ENCODE measurements at places on chromosomes 12 and 14. TPM values are rescaled to one million over a fixed set of nuclear protein-coding genes. Genes with fewer than 3 reads are reported as not detected.

POTEM gene
- total RNA-seq = 0.68 TPM

NTF3 gene
- total RNA-seq = 8.6 TPM

AICDA gene
- not detected for total RNA-seq

PMCH gene
- total RNA-seq = not detected

DNA sequence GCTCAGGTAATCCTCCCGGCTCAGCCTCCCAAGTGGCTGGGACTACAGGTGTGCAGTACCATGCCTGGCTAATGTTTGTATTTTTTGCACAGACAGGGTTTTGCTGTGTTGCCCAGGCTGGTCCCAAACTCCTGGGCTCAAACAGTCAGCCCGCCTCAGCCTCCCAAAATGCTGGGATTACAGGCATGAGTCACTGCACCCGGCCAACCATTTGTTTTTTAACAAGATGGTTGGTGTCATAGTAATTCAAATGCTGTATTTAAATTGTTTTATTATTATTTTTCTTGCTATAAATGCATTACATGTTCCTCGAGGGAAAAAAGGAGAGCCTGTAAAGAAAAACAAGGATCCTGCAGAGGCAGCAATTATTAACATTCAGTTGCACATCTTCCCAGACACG is 83.9 kb downstream of the EP400 start:
- DNase-seq = no peak

- DNase-seq = no peak
Observed at GRCh38 chr14:41187868-41188267, 418.8 kb upstream of the LRFN5 start.

DNA sequence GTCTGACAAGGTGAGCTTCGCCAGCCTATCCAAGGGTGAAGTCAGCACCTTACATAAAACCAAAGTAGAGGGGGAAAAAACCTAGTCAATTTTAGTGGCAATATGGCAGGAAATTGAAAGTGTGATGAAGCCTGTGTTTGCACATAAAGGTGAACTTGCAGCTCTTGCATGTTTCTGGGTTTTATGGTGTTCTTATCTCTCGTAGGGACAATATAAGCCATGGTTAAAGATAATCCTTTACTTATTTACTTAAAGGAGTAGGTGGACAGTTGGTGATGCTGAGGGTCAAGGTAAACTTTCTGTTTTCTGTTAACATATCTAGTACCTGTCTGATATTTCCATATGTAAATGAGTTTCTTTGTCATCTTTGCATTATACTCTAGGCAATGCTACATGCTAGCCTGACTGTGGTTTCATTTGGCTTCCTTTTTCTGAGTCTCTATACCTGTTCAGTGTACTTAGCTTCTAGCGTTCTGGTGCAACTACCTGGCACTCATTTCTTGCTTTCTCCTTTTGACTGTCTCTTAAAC is 32.8 kb downstream of the CCDC91 start:
- DNase-seq = no peak

DNA sequence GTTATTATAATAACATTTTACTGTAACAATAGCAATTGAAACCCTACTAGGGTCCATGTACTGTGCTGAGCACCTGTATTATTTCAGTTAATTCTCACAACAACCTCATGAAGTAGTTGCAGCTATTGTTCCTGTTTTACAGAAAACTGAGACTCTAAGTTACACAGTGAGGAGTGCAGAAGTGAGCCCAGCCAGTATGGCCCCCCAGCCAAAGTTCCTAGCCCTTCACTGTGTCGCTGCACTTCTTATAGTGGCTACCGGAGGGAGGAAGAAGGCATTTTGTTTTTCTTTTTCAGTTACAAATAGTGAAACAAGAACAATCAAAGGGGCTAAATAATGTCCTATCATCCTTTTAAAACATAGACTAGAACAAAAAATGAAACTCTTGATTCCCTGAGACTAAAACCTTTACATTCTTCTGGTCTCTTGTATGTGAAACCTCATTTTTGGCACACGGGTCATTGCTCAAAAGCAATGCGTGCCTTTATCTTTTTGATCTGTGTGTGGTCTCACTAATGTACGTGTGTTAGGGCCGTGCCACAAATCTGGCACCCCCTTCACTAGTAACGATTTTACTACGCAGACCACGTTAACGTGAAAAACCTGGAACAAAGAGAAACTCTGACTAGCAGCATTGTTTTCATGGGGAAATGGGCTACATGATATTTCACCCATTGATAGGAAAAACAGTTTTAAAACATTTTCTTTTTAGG is 88.7 kb downstream of the LLPH start:
- DNase-seq = no peak

DNA sequence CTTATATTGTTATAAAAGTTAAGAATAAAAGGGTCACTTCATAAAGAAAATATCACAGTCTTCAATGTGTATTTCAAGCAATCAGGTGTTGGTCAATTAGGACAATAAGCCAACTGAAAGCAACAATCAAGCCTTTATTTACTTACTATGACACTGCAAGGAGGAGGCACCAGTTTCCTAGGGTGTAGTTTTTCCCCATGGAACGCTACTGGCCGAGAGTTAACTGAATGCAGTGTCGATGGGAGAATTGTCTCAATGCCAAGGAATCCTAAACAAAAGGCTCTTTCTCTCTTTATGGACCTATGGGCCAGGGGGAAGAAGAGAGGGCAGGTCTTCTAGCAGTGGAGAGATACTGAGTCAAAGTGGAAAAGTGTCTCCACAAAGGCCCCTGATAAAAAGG is 142.4 kb downstream of the CMAS start:
- no peak for DNase-seq

DNA sequence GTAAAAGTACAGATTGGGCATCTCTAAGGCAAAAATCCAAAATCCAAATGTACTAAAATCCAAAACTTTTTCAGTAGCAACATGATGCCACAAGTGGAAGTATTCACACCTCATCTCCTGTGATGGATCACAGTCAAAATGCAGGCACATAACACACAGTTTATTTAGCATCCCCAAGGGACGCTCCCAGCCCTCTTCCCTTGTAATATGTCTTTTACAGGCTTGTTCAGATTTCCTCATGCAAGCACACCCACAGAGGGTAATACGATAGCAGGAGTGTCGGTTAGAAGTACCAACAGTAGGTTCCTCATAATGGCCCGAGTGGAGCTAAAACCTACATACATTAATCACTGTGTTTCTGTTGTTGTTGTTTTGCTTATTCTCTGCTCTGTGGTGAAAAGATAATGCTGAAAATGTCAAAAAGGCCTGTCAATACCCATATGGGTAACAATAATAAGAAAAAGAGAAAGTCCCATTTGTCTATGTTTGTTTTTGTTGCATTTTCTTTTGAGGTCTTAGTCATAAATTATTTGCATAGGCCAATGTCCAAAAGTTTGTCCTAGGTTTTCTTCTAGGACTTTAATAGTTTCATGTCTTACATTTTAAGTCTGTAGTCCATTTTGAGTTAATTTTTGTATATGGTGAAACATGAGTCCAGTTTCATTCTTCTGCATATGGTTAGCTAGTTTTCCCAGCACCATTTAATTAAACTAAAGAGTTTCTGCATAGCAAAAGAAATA is 133.1 kb downstream of the LRIG3 start:
- DNase-seq = no peak

DNA sequence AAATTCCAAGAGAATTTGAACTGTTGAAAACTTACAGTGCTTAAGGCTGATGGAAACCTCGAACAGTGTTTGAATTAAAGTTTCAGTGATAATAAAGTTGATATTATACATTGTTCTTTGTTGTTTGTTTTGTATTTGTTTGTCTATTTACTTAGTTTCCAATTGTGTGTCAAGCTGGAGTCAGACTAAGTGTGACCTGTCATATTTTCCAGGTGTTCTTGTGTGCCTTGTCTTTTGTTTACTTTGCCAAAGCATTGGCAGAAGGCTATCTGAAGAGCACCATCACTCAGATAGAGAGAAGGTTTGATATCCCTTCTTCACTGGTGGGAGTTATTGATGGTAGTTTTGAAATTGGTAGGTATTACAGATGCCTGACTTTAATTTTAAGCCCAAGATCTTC is 6.0 kb downstream of the SLCO1C1 start:
- no peak for DNase-seq
